ENCODE measurements at places on chromosomes 1 and 21. TPM values are rescaled to one million over a fixed set of nuclear protein-coding genes. Genes with fewer than 3 reads are reported as not detected.

The G0S2 gene
- total RNA-seq: 37.4 TPM

The HSD3B1 gene
- total RNA-seq: not detected

The TDRD5 gene
- total RNA-seq: 0.33 TPM

The COL8A2 gene
- total RNA-seq: 0.04 TPM

The TMPRSS15 gene
- total RNA-seq: not detected

The CLDN17 gene
- total RNA-seq: not detected

The CASQ2 gene
- not detected for total RNA-seq

The SPATA45 gene
- total RNA-seq: not detected

The PLA2G2D gene
- not detected for total RNA-seq

The ARF1 gene
- total RNA-seq: 472 TPM

The POU3F1 gene
- total RNA-seq: not detected

The WNT3A gene
- total RNA-seq: not detected

The WASF2 gene
- total RNA-seq: 163 TPM

The DCDC2B gene
- not detected for total RNA-seq

The SLFNL1 gene
- total RNA-seq: not detected

The SELE gene
- not detected for total RNA-seq

- H3K4me1 ChIP-seq: no peaks in the 10 kb centered on the region
- no peak overlapping the region for H3K4me3 ChIP-seq
- H3K27me3 ChIP-seq: peaks cover 28% of the 10 kb centered on the region
These were observed 44.9 kb downstream of the SYT6 start for GRCh38 chr1:114108751-114109255.

GRCh38 chr21:28136656-28137255 is 855.9 kb downstream of the LTN1 start:
- H3K4me3 ChIP-seq: no peak overlapping the region
- no peaks in the 10 kb centered on the region for H3K36me3 ChIP-seq
- no peak for DNase-seq

GRCh38 chr21:44497703-44498126 is 42.3 kb downstream of the KRTAP10-1 start:
- H3K27me3 ChIP-seq: peaks cover 93% of the 10 kb centered on the region
- no peak overlapping the region for H3K4me3 ChIP-seq
- H3K27ac ChIP-seq: no peak overlapping the region
- no peak for DNase-seq

GRCh38 chr1:11854519-11854918 is 4.2 kb downstream of the NPPB start:
- no peak overlapping the region for H3K4me3 ChIP-seq
- peaks cover 29% of the 10 kb centered on the region for H3K27me3 ChIP-seq
- no peak overlapping the region for H3K27ac ChIP-seq

- H3K4me3 ChIP-seq: no peak overlapping the region
- no peaks in the 10 kb centered on the region for H3K36me3 ChIP-seq
- DNase-seq: no peak
- peaks cover 56% of the 10 kb centered on the region for H3K27me3 ChIP-seq
- no peak overlapping the region for H3K27ac ChIP-seq
- H3K4me1 ChIP-seq: no peaks in the 10 kb centered on the region
These were observed 105.7 kb downstream of the PRDM16 start for GRCh38 chr1:3174487-3175247.

DNA sequence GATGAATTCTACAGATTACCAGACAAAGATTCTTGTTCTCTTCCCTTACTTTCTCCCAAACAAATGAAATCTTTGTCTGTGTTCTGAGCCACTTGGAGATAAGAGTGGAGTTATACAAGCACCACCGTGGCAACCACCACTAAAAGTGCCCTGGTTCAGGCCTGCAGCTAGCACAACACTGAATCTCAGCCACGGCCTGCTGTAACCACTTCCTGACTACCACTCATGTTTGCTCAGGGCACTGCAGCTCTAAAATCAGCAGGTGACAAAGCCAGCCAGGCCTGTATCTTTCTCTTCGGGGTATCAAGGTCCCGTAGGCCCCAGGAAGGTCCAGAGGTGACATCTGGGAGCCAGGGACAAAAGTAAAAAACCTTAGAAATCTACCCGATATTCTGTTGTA is 3.2 kb upstream of the OR2T6 start:
- H3K27ac ChIP-seq: no peak overlapping the region
- no peak overlapping the region for H3K4me3 ChIP-seq
- no peaks in the 10 kb centered on the region for H3K36me3 ChIP-seq
- DNase-seq: no peak

- H3K4me3 ChIP-seq: no peak overlapping the region
- DNase-seq: no peak
- H3K27ac ChIP-seq: no peak overlapping the region
- H3K27me3 ChIP-seq: peaks cover 26% of the 10 kb centered on the region
- no peaks in the 10 kb centered on the region for H3K36me3 ChIP-seq
These were observed 282.7 kb downstream of the NPHP4 start for GRCh38 chr1:5709461-5709975.

DNA sequence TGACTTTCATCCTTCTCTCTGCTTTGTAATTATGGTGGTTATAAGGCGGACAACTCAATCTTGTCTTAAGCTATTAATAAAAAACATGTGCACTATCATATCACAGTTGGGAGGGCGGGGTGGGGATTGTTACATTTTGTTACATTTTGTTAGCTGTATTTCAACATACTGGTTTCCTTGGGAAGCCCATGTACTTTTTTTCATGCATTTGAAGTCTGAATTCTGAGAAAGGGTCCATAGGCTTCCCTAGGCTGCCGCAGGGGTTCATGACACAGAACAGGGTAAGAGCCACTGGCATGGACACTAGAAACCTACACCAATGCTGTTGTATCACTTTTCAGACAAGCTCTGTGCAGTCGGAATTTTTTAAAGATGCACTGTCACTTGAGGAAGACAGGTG is 178.8 kb downstream of the ETS2 start:
- peaks cover 28% of the 10 kb centered on the region for H3K27me3 ChIP-seq
- no peak for DNase-seq
- H3K36me3 ChIP-seq: no peaks in the 10 kb centered on the region
- H3K27ac ChIP-seq: no peak overlapping the region

DNA sequence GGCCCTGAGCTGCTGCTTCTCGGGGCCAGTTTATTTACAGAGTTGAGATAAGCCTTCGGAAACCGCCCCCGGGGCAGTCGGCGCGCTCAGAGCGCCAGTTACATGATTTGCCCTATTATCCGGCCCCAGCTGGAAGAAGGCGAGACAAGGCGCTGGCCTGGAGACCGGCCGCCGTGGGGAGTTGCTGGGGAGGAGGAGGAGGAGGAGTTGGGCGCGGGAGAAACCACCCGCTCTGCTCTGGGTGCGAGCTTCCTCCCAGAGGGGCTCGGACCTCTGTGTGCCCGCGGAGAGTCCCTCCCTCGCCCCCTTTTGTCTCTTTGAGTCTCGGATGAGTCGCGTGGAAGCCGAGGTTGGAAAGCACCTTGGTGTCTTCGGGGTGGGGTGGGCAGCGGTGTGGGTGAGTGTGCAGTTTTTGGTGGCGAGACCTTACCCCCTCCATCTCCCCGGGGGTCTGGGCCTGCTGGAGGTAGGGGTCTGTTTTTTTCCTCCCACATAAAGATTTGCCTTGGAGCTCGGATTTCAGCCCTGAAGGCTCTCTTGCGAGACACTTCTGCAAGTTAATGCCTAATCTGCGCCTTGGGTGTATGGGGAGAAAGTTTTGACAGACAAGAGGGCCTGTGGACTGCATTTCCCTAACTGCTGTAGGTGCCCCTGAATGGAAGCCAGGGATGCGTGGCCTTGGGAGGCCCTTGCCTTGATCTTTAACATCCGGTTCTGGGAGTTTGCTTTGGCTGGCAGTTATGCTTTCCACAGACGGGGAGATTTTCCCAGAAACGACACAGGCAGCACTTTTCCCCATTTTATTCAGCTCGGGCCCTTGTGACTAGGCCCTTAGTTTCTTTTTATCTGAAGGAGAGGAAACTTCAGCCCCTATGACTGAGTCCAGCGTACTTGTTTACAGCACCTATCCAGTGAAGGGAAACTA is 80.0 kb downstream of the NDUFS5 start:
- peak overlapping the region; percentile 53 for H3K4me3 ChIP-seq
- H3K27ac ChIP-seq: peak overlapping the region; percentile 52
- H3K27me3 ChIP-seq: no peaks in the 10 kb centered on the region
- DNase-seq: peak; percentile 71
- H3K4me1 ChIP-seq: peaks cover 49% of the 10 kb centered on the region
- H3K36me3 ChIP-seq: no peaks in the 10 kb centered on the region

DNA sequence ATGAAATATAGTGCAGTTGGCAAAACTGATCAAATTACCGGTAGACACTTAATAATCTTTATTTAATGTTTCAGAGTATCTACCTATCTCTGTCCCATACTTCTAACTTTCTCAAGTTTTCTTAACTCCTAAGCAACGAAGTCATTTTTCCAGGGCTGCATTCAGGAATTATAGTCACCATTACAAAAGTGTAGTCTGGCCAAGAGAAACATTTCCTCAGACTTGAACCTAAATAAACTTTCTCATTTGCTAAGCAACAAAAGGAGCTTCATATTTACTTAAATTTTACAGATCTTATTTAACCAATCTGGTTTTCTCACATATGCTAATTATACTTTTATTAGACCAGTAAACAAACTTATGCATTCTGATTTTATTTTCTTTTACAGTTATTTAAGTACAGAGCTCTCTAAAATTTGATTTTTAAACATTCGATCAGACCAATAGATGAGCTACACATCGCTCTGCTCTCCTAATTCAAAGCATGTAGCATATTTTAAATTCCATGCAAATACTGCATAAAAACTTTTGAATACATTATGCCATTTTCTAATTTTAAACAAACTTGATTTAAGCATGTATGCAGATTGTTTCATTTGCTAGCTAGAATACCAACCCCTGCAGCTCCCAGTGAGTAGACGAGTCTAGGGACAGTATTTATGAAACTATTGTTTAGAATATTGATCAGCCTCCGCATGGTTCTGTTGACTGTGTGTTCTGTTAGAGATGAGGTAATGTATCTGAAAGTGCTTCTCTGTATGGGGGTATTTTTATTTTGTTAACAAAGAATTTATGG is 201.4 kb downstream of the CHRM3 start:
- DNase-seq: no peak
- no peak overlapping the region for H3K4me3 ChIP-seq
- H3K4me1 ChIP-seq: no peaks in the 10 kb centered on the region
- H3K36me3 ChIP-seq: no peaks in the 10 kb centered on the region

DNA sequence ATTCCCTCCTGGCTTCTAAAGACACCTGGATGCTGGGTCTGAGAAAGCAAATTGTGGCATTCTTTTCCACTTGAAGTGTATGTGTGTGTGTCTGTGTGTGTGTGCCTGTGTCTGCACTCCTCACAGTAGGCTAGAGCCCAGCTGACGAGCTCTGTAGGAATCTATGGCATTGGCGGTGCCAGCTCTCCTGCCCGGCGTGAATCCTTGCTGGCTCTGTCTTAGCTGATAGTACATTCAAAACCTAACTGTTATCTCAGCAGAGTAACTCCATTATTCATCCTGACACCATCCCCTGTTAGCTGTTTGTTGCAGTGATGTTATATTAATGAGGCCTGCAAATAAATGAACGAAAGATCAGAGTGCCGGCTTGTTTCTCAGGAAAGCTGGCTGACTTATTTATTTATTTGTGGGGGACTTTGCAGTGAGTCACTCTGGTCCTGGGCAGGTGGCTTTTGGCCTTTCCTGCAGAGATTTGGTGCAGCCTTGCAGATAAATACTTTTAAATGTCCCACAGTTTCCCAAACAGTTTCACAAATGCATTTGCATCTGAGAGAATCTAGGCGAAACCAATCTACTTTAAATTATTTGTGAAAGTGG is 160.6 kb upstream of the CD34 start:
- H3K4me1 ChIP-seq: no peaks in the 10 kb centered on the region
- no peak overlapping the region for H3K27ac ChIP-seq
- no peak overlapping the region for H3K4me3 ChIP-seq
- H3K36me3 ChIP-seq: no peaks in the 10 kb centered on the region

GRCh38 chr1:44029260-44029910 is 1.9 kb downstream of the SLC6A9 start:
- H3K27me3 ChIP-seq: no peaks in the 10 kb centered on the region
- H3K36me3 ChIP-seq: no peaks in the 10 kb centered on the region
- no peak for DNase-seq
- H3K4me1 ChIP-seq: peaks cover 37% of the 10 kb centered on the region
- peak overlapping the region; percentile 84 for H3K27ac ChIP-seq
- H3K4me3 ChIP-seq: peak overlapping the region; percentile 82

DNA sequence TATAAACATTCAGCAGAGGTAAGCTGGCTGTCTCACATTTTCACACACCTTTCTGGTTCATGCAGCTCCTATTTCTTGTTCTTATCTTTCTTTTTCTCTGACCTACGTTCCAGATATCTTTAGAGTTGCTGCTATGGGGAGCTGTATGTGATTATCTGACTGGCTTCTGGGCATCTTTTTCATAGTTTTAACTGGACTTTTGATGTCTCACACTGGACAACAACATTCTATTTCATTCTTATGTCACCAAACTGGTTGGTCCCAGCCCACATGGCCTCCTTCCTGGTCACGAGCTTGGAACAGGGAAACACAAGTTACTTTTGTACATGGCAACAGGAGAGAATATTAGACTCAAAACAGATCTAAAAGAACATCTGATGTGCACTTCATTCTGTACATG is 7.7 kb upstream of the CLDN8 start:
- no peak overlapping the region for H3K4me3 ChIP-seq
- no peak for DNase-seq
- no peaks in the 10 kb centered on the region for H3K36me3 ChIP-seq
- no peaks in the 10 kb centered on the region for H3K27me3 ChIP-seq
- H3K4me1 ChIP-seq: no peaks in the 10 kb centered on the region

GRCh38 chr1:201127755-201128455 is 921 bp upstream of the ASCL5 start:
- no peak overlapping the region for H3K27ac ChIP-seq
- H3K36me3 ChIP-seq: no peaks in the 10 kb centered on the region
- DNase-seq: no peak
- no peak overlapping the region for H3K4me3 ChIP-seq
- H3K27me3 ChIP-seq: peaks cover 68% of the 10 kb centered on the region
- peaks cover 3% of the 10 kb centered on the region for H3K4me1 ChIP-seq

DNA sequence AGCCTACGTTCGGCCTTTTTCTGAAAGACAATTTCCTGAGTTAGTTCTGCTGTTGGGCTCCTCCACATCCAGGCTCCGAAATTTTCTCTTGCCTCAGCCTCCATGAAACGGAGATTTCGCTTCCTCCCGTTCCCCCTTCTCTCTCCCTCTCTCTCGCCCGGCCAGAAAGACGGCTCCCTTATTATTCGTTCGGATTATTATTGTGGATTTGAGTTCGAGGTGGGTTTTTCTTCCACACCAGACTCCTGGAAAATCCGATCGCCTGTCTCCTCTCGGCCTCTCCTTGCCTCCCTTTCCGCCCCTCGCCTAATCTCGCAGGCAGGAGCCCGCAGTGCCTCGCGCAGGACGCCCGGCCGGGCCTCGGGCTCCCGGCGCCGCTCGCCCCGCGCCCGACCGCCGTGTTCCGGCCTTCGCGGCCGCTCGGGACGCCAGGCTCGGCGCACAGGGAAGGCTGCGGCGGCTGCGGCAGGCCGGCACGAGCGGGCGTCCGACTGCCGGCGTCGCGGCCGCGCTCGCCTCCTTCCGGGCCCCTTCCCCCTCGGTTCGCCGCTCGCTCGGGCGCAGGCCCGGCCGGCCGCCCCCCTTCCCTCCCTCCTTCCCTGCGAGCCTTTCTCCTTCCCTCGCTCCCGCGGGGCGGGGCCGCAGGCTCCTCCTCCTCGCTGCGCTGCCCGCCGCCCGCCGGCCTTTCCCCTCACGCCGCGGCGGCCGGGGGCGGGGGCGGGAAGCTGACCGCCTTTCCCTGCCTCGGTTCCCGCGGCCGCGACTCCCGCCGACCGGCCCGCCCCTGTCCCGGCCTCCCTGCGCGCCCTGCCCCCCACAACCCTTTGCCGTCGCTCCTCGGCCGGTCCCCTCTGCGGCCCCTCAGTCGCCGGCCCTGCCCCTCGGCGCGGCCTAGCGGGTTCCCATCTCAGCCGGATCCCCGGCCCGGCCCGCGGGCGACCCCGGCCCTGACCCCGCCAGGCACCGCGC is at the start of gene ARHGEF11:
Gene ARHGEF11 (minus strand): TSS at position 493 of the 969 bp plus-strand sequence. CDS start 1,412 bp downstream, outside the sequence.
- no peaks in the 10 kb centered on the region for H3K27me3 ChIP-seq
- H3K36me3 ChIP-seq: no peaks in the 10 kb centered on the region
- peaks cover 24% of the 10 kb centered on the region for H3K4me1 ChIP-seq
- H3K4me3 ChIP-seq: peak within 1 kb of the TSS; percentile 49
- peak; percentile 92 for DNase-seq
- H3K27ac ChIP-seq: peak within 1 kb of the TSS; percentile 61
